ENCODE measurements at places on chromosomes 16 and 17. TPM values are rescaled to one million over a fixed set of nuclear protein-coding genes. Genes with fewer than 3 reads are reported as not detected.

GRCh38 chr17:81807839-81808238, 3.9 kb downstream of the GCGR start:
- DNase-seq: no peak

GRCh38 chr16:66832661-66833305, 2.0 kb upstream of the NAE1 start:
- DNase-seq: peak; percentile 27

DNA sequence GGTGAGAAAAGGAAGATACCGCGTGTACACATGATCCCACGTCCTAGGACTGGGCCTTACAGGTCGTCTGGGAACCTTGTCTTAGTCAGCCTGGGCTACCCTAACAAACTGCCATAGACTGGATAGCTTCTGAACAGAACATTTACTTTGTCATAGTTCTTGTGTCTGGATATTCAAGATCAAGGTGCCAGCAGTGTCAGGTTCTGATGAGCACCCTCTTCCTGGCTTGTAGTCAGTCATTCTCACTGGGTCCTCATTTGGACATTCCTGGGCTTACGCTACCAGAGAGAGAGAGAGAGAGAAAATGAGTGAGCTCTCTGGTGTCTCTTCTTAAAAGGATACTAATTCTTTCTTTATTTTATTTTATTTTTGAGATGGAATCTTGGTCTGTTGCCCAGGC, 685.8 kb upstream of the RBFOX1 start:
- DNase-seq: no peak

DNA sequence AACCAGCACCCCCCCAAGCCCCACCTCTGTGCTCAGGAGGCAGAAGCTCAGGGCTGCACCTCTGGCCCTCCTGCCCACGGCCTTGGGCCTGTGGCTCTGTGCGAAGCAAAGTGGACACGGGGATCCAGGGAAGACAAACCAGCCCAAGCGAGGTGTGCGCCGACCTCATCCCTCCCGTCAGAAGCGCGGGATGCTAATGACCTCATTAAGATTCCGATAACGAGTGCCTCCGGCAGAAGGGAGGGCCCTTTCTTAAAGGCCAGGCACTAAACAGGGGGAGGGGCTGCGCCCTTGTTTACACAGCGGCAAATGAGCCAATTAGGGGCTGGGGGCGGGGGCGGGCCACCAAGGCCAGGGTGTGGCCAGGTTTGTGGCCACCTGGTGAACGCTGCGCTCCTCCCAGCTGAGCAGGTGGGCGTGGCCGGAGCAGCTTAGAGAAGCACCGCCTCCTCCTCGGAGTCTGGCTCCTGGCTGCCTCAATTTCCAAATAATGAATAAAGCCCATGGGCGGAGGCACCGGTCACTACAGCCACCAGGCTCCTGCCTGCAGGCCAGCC, 3.2 kb downstream of the CBX4 start:
- no peak for DNase-seq

- no peak for DNase-seq
These were observed 33.0 kb downstream of the NTN1 start for GRCh38 chr17:9054126-9054975.

ACSF2 gene
- total RNA-seq: 6.3 TPM

DNAAF8 gene
- 0.06 TPM for total RNA-seq

FXR2 gene
- total RNA-seq: 30.6 TPM

WBP2 gene
- 38.3 TPM for total RNA-seq
